ENCODE measurements at places on chromosomes 3 and 15. TPM values are rescaled to one million over a fixed set of nuclear protein-coding genes. Genes with fewer than 3 reads are reported as not detected.
A peak's percentile ranks its signal among the peaks of the same experiment; 100 is the strongest.

Gene PPM1M
- total RNA-seq, result 73.4 TPM

Gene AADAC
- total RNA-seq, result 0.20 TPM

Gene GOLGA8S
- total RNA-seq, result 0.32 TPM

Gene CSTA
- total RNA-seq, result not detected

Gene TMEM115
- total RNA-seq, result 35.2 TPM

Gene PDE8A
- 21.5 TPM for total RNA-seq

Gene MST1R
- total RNA-seq, result 1.6 TPM

Gene ZNF774
- 0.72 TPM for total RNA-seq

Gene TRAK1
- 22.4 TPM for total RNA-seq

Gene ITIH3
- 0.88 TPM for total RNA-seq

DNA sequence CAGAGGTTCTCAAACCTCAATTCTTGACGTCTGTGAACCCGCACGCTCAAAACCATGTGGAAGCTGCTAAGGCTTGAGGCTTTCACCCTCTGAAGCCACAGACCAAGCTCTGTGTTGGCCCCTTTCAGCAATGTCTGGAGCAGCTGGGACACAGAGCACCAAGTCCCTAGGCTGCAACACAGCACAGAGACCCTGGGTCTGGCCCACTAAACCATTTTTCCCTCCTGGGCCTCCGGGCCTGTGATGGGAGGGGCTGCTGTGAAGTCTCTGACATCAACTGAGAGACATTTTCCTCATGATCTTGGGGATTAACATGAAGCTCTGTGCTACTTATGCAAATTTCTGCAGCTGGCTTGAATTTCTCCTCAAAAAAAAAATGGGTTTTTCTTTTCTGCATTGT, 21.3 kb upstream of the NEDD4 start:
- no peaks in the 10 kb centered on the region for H3K36me3 ChIP-seq
- peaks cover 8% of the 10 kb centered on the region for H3K27me3 ChIP-seq
- no peak overlapping the region for H3K27ac ChIP-seq
- H3K4me3 ChIP-seq, result no peak overlapping the region
- no peak for DNase-seq
- H3K4me1 ChIP-seq, result no peaks in the 10 kb centered on the region

DNA sequence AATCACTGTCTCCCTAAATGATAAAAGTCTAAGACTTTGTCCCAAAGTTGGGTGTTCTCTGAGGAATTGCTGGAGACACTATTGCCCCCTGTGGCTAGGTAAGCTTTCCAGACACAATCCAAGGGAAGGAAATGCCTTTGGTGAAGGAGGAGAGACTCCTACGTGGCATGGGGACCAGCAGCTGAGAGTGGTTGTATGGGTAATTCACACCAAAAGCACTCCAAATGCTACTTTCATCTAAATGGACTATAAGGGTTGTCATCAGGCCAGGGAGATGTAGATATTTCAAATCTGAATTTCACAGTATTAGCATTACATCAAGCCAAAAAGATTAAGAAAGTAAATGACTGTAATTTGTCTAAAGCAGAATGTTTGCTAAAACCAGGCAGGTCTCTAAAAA, 400.8 kb upstream of the THBS1 start:
- H3K27ac ChIP-seq, result no peak overlapping the region
- H3K27me3 ChIP-seq, result peaks cover under 1% of the 10 kb centered on the region
- H3K4me3 ChIP-seq, result no peak overlapping the region
- H3K4me1 ChIP-seq, result no peaks in the 10 kb centered on the region
- H3K36me3 ChIP-seq, result no peaks in the 10 kb centered on the region
- no peak for DNase-seq

DNA sequence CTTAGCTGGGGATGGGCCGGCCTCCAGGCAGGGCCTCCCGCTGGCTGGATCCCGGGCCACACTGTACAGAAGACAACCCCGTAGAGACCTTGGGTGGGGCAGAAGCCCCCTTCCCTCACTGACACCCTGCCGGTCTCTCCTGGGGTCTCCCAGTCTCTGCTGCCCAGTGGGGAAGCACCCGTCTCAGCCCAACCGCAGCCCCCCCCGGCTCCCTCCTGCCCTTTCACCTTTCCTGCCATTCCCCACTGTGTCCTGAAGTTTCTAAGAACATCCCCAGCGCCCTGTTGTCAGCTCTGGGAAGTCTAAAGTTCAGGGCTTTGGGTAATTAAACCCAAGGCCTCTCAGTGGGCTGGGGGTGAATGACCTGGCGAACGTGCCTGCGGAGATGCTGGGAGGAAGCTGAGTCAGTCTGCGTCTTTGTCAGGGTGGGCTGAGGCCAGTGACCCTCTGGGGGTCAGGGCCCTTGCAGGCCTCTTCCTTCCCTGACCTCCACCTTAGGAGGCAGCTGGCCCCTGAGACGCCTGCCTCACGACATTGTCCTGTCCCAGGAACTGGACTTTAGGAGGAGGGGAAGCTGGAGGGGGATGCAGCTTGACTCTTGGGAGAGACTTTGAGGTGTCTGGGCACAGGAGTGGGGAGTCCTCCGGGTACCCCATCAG, 1.4 kb upstream of the SLC51A start:
- no peaks in the 10 kb centered on the region for H3K36me3 ChIP-seq
- no peaks in the 10 kb centered on the region for H3K27me3 ChIP-seq
- H3K4me1 ChIP-seq, result peaks cover 4% of the 10 kb centered on the region
- H3K27ac ChIP-seq, result no peak overlapping the region
- no peak overlapping the region for H3K4me3 ChIP-seq

GRCh38 chr3:195064300-195064931, 206.5 kb downstream of the XXYLT1 start:
- no peak for DNase-seq
- H3K36me3 ChIP-seq, result no peaks in the 10 kb centered on the region
- H3K27me3 ChIP-seq, result peaks cover 26% of the 10 kb centered on the region
- H3K27ac ChIP-seq, result no peak overlapping the region
- no peaks in the 10 kb centered on the region for H3K4me1 ChIP-seq

GRCh38 chr3:30011237-30011803, 595.1 kb upstream of the TGFBR2 start:
- no peaks in the 10 kb centered on the region for H3K36me3 ChIP-seq
- no peak for DNase-seq
- H3K4me1 ChIP-seq, result no peaks in the 10 kb centered on the region
- no peak overlapping the region for H3K4me3 ChIP-seq
- H3K27me3 ChIP-seq, result no peaks in the 10 kb centered on the region

DNA sequence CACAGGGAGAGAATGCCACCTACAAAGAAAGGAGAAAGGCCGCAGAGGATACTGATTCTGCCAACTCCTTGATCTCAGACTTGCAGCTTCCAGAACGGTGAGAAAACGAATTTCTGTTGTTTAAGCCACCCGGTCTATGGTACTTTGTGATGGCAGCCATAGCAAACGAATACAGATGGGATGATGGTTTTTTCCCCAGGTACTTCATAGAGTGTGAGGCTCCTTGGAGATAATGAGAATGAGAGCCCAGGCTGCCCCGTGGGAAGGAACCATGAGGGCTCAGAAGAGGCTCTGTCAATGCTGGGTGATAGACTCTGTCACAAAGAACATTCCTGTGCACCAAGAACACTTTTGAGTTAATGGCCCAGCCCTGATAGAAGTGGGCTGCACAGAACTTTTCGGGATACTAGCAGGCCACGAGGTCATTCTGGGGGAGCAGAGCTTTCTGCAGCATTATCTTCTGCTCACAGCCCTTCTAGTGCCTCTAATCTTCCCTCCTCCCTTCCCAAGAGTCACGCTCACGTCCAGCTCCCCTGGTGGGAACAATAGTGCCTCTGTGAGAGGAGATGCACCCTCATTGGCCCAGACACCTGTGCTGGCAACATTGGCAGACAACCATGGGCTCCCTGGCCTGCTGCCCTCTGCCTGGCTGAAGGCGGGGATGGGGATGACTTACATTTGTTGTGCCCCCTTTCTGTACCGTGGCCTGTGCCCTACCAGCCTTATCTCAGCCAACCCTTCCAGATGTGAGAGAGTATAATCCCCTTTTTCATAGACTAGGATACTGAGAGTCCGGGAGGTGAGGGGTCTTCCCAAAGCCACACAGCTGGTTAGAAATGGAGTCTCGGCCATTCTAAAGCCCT, 5.2 kb upstream of the RLBP1 start:
- no peak for DNase-seq
- H3K36me3 ChIP-seq, result no peaks in the 10 kb centered on the region
- H3K4me3 ChIP-seq, result no peak overlapping the region
- no peaks in the 10 kb centered on the region for H3K27me3 ChIP-seq
- H3K4me1 ChIP-seq, result no peaks in the 10 kb centered on the region

- H3K27ac ChIP-seq, result no peak overlapping the region
- H3K36me3 ChIP-seq, result no peaks in the 10 kb centered on the region
- H3K4me1 ChIP-seq, result peaks cover 7% of the 10 kb centered on the region
- peaks cover 2% of the 10 kb centered on the region for H3K27me3 ChIP-seq
- no peak overlapping the region for H3K4me3 ChIP-seq
Observed at GRCh38 chr3:153158961-153159735, 2.9 kb upstream of the RAP2B start.

DNA sequence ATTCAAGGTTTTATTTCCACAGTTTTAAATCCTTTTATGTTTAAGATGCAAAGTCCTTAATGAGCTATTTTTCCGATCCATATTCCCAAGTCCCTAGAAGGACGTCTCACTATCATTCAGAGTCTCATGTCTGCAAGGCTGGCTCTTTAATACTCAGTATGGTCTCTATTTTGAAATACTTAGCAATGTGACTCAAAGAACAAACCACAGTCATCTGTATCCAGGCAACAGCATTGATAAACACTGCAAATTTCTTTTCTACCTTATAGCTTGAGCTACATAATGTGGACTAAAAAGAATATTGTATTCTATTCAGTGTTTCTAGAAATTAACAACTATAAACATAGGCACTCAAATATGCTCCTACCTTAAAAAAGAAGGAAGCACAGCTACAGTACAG, 588.3 kb upstream of the NAALADL2 start:
- no peak overlapping the region for H3K27ac ChIP-seq
- no peak for DNase-seq
- H3K27me3 ChIP-seq, result no peaks in the 10 kb centered on the region

- DNase-seq, result no peak
- H3K36me3 ChIP-seq, result no peaks in the 10 kb centered on the region
- H3K27ac ChIP-seq, result peak overlapping the region; percentile 43
- no peak overlapping the region for H3K4me3 ChIP-seq
Observed at GRCh38 chr3:46361408-46362283, 7.7 kb downstream of the CCR2 start.

- H3K36me3 ChIP-seq, result no peaks in the 10 kb centered on the region
- no peak overlapping the region for H3K4me3 ChIP-seq
- no peaks in the 10 kb centered on the region for H3K27me3 ChIP-seq
- H3K4me1 ChIP-seq, result no peaks in the 10 kb centered on the region
- no peak for DNase-seq
- no peak overlapping the region for H3K27ac ChIP-seq
Observed at GRCh38 chr15:72604794-72605193, 49.7 kb upstream of the GOLGA6B start.

GRCh38 chr3:2992534-2992933, 117.6 kb downstream of the IL5RA start:
- no peak for DNase-seq
- no peak overlapping the region for H3K4me3 ChIP-seq
- H3K27me3 ChIP-seq, result no peaks in the 10 kb centered on the region

GRCh38 chr3:158103887-158104327, 2.3 kb downstream of the SHOX2 start:
- peak overlapping the region; percentile 2 for H3K4me3 ChIP-seq
- H3K4me1 ChIP-seq, result peaks cover 10% of the 10 kb centered on the region
- DNase-seq, result no peak
- no peaks in the 10 kb centered on the region for H3K36me3 ChIP-seq
- H3K27ac ChIP-seq, result no peak overlapping the region
- H3K27me3 ChIP-seq, result peaks cover 55% of the 10 kb centered on the region

DNA sequence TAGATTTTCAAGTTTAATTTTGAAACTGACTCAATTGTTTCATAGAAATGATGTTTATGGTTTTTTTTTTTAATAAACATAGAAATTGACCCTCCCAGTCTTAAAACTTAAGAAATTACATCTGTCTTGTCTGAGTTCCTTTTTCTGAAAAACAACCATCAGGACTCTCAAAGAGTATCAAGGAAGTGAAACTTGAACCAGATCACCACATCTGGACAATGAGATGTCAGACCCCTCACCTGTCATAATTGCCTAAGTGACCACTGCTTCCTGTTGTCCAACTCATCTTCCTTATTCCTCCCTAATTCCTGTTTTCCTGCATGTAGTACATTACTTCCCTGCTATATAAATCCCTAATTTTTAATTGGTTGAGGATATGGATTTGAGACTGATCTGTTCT, 441.5 kb upstream of the ARHGEF26 start:
- no peak overlapping the region for H3K4me3 ChIP-seq
- no peak for DNase-seq
- H3K36me3 ChIP-seq, result no peaks in the 10 kb centered on the region
- H3K27ac ChIP-seq, result no peak overlapping the region
- H3K27me3 ChIP-seq, result no peaks in the 10 kb centered on the region
- H3K4me1 ChIP-seq, result peaks cover 6% of the 10 kb centered on the region

- DNase-seq, result no peak
- no peaks in the 10 kb centered on the region for H3K36me3 ChIP-seq
- no peak overlapping the region for H3K27ac ChIP-seq
- H3K4me3 ChIP-seq, result no peak overlapping the region
- no peaks in the 10 kb centered on the region for H3K27me3 ChIP-seq
- H3K4me1 ChIP-seq, result no peaks in the 10 kb centered on the region
Observed at GRCh38 chr15:53539878-53540277, 219.6 kb downstream of the WDR72 start.

DNA sequence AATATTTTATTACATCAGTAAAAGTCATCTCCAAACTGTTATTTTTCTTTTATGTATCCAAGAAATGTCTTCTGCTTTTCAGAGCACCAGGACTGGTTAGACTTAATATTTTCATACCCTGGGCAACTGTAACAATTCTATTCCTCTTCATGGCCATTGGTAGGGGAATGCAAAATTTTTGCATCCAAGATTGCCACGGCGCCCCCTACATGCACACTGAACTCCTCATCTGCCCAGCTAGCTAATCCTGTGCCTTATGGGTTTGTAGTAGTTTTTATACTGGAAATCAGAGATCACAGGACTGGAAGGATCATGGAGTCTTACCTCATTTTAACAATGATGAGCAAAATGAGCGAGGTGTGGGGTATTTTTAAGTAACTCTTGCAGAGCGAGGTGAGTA, 74.2 kb downstream of the CRTC3 start:
- H3K4me1 ChIP-seq, result peaks cover 28% of the 10 kb centered on the region
- no peaks in the 10 kb centered on the region for H3K27me3 ChIP-seq
- H3K27ac ChIP-seq, result no peak overlapping the region
- H3K36me3 ChIP-seq, result peaks cover 34% of the 10 kb centered on the region
